ENCODE measurements at places on chromosomes 4 and X.

DNA sequence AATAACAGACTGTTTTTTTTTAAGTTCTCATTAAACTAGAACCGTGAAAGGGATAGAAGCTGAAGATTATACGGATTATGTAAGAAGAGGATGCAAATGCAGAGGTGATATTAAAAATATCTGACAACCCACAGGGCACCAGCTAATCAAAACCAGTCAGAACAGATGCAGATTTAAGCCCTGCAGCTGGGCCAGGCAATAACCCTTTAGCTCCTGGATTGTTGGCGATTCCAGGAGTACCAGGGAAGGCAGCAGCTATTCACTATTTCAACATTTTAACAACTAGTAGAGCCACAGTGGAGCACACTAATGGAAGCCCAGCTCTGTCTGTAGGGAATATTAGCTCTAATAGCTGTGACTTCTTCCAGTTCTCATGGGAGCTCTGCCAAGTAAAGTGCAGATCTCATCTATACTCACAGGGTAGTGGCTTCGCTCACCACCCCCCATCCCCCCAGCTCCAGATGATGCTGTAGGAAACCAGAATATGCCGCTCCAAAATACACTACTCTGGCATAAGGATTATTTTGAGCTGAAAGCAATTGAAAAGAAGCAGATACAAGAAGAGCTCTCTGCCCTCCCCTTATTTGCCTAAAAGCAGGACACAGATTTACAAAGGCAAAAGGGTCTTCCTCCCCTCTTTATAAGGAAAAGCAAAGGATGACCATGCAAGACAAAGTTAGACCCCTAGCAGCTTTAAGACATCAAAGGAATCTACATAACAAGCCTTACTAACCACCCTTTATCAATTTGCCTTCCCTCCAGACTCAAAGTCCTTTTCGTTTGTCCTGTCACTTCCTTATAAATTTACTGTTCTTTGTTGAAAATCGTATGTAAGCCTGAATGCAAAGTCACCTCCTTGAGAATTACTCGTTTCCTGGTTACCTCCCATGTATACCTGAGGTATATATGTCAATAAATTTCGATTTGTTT, 13.7 kb downstream of the SCD5 start:
- no peak for DNase-seq
- no peak overlapping the region for H3K27ac ChIP-seq
- H3K27me3 ChIP-seq = no peaks in the 10 kb centered on the region
- H3K36me3 ChIP-seq = no peaks in the 10 kb centered on the region
- H3K4me3 ChIP-seq = no peak overlapping the region

- no peak overlapping the region for H3K27ac ChIP-seq
- H3K36me3 ChIP-seq = no peaks in the 10 kb centered on the region
- DNase-seq = no peak
Observed at GRCh38 chr4:94690851-94691254, 66.9 kb upstream of the BMPR1B start.

DNA sequence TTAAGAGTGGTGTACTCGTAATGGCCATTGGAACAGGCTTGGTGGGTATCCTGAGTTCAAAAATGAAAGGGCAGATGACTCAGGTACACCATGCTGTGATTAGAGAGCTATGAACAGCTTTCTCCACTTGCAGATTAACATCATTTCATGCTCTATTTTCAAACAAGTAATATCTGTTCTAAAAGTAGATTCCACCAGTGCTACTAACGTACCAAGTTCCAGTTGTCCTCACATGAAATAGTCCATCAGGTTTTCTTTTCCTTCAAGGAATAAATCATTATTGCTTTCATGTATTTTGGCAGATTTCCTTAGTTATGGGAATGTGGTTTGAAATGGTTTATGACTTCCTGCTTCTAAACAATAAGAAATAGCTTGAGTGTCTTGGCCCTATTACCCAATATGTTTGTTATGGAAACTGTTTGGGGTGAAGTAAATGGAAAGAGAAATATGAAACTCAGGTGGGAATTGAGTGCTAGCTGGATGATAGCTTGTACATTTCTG, 49.9 kb downstream of the PCDH7 start:
- no peaks in the 10 kb centered on the region for H3K36me3 ChIP-seq
- H3K27ac ChIP-seq = no peak overlapping the region
- no peaks in the 10 kb centered on the region for H3K4me1 ChIP-seq
- H3K4me3 ChIP-seq = no peak overlapping the region
- DNase-seq = no peak

DNA sequence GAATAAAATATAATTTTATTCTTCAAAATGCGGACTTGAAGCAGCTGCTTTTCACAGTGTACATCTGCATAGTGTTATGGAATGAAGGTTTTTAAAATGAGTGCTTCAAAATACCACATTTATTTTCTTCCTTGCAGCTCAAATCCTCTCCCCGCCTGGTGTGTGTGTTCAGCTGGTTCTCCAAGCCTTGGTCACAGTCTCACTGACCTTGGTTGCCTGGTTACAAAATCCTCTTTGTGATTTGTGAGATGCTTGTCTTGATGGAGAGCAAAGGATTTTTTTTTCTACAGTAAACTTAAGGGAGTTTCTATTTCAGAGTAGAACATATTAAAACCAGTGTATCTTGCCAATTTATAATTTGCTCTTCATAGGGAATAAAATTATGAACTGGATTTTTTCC, 139.2 kb downstream of the PCDH18 start:
- H3K4me3 ChIP-seq = no peak overlapping the region
- no peak for DNase-seq
- no peaks in the 10 kb centered on the region for H3K36me3 ChIP-seq
- no peaks in the 10 kb centered on the region for H3K27me3 ChIP-seq
- no peak overlapping the region for H3K27ac ChIP-seq

- no peak for DNase-seq
- no peaks in the 10 kb centered on the region for H3K36me3 ChIP-seq
- H3K4me1 ChIP-seq = no peaks in the 10 kb centered on the region
- H3K27me3 ChIP-seq = no peaks in the 10 kb centered on the region
- H3K27ac ChIP-seq = no peak overlapping the region
Observed at GRCh38 chr4:176856421-176856820, 63.7 kb upstream of the VEGFC start.

GRCh38 chr4:38306482-38307071, 346.4 kb downstream of the PTTG2 start:
- no peaks in the 10 kb centered on the region for H3K27me3 ChIP-seq
- no peak overlapping the region for H3K4me3 ChIP-seq
- no peak overlapping the region for H3K27ac ChIP-seq

- H3K27ac ChIP-seq = no peak overlapping the region
- no peaks in the 10 kb centered on the region for H3K36me3 ChIP-seq
- H3K27me3 ChIP-seq = no peaks in the 10 kb centered on the region
- no peaks in the 10 kb centered on the region for H3K4me1 ChIP-seq
- no peak overlapping the region for H3K4me3 ChIP-seq
Observed at GRCh38 chrX:63929608-63930007, 144.6 kb upstream of the ARHGEF9 start.

- no peak overlapping the region for H3K4me3 ChIP-seq
- no peak overlapping the region for H3K27ac ChIP-seq
- H3K4me1 ChIP-seq = peaks cover 6% of the 10 kb centered on the region
- DNase-seq = no peak
Observed at GRCh38 chrX:123871309-123871708, 11.5 kb downstream of the XIAP start.

DNA sequence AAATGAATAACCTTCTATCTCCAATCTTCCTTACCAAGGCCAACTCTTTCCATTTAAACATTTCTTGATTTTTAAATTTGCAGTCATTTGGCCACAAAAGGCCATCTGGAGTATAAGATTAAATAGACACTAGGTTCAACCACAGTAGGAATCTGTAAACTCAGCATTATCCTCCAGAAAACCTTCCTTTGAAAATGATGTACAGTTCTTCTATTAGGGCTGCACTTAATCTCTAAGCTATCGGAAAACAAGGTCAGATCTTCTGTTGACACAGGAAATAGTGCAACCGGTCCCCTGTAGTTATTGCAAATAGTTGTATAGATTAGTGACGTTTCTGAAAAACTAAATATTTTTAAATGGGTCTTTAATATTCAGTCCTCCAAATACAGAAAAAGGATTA, 359.0 kb upstream of the ATOH1 start:
- no peak overlapping the region for H3K27ac ChIP-seq
- no peaks in the 10 kb centered on the region for H3K27me3 ChIP-seq
- no peak overlapping the region for H3K4me3 ChIP-seq
- no peaks in the 10 kb centered on the region for H3K36me3 ChIP-seq
- H3K4me1 ChIP-seq = no peaks in the 10 kb centered on the region
- DNase-seq = no peak

GRCh38 chr4:156733582-156733981, 238.0 kb downstream of the PDGFC start:
- no peak overlapping the region for H3K4me3 ChIP-seq
- no peak for DNase-seq
- no peaks in the 10 kb centered on the region for H3K27me3 ChIP-seq

GRCh38 chr4:87856816-87857215, 24.0 kb downstream of the MEPE start:
- no peak overlapping the region for H3K4me3 ChIP-seq
- no peak for DNase-seq
- H3K27ac ChIP-seq = no peak overlapping the region

DNA sequence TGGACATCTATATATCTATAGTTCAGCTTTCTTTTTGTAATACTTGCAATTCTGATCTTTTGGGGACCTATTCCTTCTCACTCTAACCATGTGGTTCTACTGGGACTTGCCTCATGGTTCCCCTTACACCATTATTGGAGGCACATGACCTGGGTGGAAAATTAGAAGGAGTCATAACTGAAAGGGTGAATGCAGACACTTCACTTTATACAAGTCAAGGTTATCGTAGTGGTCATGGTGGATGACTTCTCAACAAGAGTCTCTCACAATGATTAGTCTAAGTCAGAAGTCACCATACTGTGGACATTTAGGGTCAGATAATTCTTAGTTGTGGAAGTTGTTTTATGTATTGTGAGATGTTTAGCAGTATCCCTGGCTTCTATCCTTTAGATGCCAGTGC, 10.5 kb upstream of the EIF4E start:
- no peak overlapping the region for H3K4me3 ChIP-seq
- no peak for DNase-seq
- no peaks in the 10 kb centered on the region for H3K36me3 ChIP-seq
- no peaks in the 10 kb centered on the region for H3K27me3 ChIP-seq
- no peak overlapping the region for H3K27ac ChIP-seq

- H3K27me3 ChIP-seq = no peaks in the 10 kb centered on the region
- DNase-seq = no peak
- no peak overlapping the region for H3K27ac ChIP-seq
- no peak overlapping the region for H3K4me3 ChIP-seq
Observed at GRCh38 chrX:150007356-150007755, 69.1 kb upstream of the EOLA2 start.

- no peak overlapping the region for H3K27ac ChIP-seq
- DNase-seq = no peak
- H3K4me3 ChIP-seq = no peak overlapping the region
- H3K27me3 ChIP-seq = no peaks in the 10 kb centered on the region
- no peaks in the 10 kb centered on the region for H3K4me1 ChIP-seq
Observed at GRCh38 chrX:152117305-152117704, 21.1 kb downstream of the MAGEA10 start.

DNA sequence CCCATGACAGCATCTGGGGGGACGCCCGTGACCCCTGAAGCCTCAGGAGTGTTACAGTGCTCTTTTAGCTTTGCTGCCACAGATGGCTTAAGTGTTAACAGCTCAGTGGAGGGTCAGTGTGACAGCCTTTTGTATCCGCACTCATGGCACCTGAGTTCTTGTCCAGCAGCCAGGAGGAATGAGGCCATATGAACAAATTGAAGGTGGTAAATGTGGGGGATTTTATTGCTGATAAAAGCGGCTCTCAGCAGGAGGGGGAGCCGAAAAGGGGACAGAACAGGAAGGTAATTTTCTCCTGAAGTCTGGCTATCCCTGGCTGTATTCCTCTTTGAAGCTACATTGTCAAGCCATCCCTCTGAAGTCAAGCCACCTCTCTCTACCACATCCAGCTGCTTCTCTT, 441.0 kb downstream of the RAPGEF2 start:
- H3K4me3 ChIP-seq = no peak overlapping the region
- H3K27ac ChIP-seq = no peak overlapping the region
- DNase-seq = no peak
- no peaks in the 10 kb centered on the region for H3K4me1 ChIP-seq

DNA sequence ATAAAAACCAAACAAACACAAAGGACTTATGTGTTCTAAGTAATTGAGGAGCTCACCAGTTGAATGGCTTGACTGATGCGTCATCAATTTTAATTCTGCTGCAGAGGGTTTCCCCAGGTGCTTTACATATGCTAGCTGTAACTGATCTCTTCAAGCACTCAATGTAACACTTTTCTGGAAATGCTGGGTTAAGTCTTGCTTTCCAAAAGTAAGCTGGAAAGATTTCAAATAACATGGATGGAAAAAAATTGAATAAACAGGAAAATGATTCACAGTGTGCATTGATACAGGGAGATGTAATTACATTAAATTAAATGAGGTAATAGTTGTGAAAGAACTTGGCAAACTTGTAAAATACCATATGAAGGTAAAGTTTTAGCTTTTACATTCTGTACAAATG, 186.7 kb upstream of the WDFY3 start:
- no peaks in the 10 kb centered on the region for H3K27me3 ChIP-seq
- no peak overlapping the region for H3K4me3 ChIP-seq
- H3K4me1 ChIP-seq = no peaks in the 10 kb centered on the region
- DNase-seq = no peak
- no peak overlapping the region for H3K27ac ChIP-seq
- H3K36me3 ChIP-seq = no peaks in the 10 kb centered on the region

- H3K4me3 ChIP-seq = no peak overlapping the region
- H3K4me1 ChIP-seq = peaks cover 13% of the 10 kb centered on the region
- no peak for DNase-seq
- no peaks in the 10 kb centered on the region for H3K36me3 ChIP-seq
Observed at GRCh38 chr4:2423695-2424094, 4.9 kb downstream of the CFAP99 start.

- no peak overlapping the region for H3K27ac ChIP-seq
- H3K4me1 ChIP-seq = no peaks in the 10 kb centered on the region
- H3K27me3 ChIP-seq = no peaks in the 10 kb centered on the region
- H3K36me3 ChIP-seq = no peaks in the 10 kb centered on the region
- H3K4me3 ChIP-seq = no peak overlapping the region
- DNase-seq = no peak
Observed at GRCh38 chr4:163701916-163702315, 207.4 kb downstream of the TMA16 start.

- DNase-seq = no peak
- H3K27me3 ChIP-seq = no peaks in the 10 kb centered on the region
- no peak overlapping the region for H3K4me3 ChIP-seq
- H3K36me3 ChIP-seq = no peaks in the 10 kb centered on the region
- H3K27ac ChIP-seq = no peak overlapping the region
- H3K4me1 ChIP-seq = no peaks in the 10 kb centered on the region
Observed at GRCh38 chr4:169179609-169180521, 90.9 kb downstream of the SH3RF1 start.

GRCh38 chr4:108601106-108601505, 19.3 kb upstream of the RPL34 start:
- DNase-seq = no peak
- peaks cover 12% of the 10 kb centered on the region for H3K4me1 ChIP-seq
- H3K4me3 ChIP-seq = no peak overlapping the region
- no peaks in the 10 kb centered on the region for H3K27me3 ChIP-seq
- H3K36me3 ChIP-seq = no peaks in the 10 kb centered on the region

- H3K36me3 ChIP-seq = peaks cover 9% of the 10 kb centered on the region
- H3K4me3 ChIP-seq = no peak overlapping the region
- DNase-seq = no peak
- H3K27ac ChIP-seq = no peak overlapping the region
- no peaks in the 10 kb centered on the region for H3K27me3 ChIP-seq
Observed at GRCh38 chrX:51860679-51861078, 32.7 kb upstream of the MAGED1 start.

All from CD4-positive, alpha-beta T cell (primary cell).